ENCODE measurements at places on chromosomes 3 and 15.
A peak's percentile ranks its signal among the peaks of the same experiment; 100 is the strongest.

GRCh38 chr3:18100121-18100520, 325.0 kb downstream of the SATB1 start:
- no peak for DNase-seq

GRCh38 chr3:146780251-146780650, 175.1 kb upstream of the PLSCR5 start:
- DNase-seq = no peak

GRCh38 chr3:9686050-9686550, 17.5 kb upstream of the CPNE9 start:
- DNase-seq = no peak

DNA sequence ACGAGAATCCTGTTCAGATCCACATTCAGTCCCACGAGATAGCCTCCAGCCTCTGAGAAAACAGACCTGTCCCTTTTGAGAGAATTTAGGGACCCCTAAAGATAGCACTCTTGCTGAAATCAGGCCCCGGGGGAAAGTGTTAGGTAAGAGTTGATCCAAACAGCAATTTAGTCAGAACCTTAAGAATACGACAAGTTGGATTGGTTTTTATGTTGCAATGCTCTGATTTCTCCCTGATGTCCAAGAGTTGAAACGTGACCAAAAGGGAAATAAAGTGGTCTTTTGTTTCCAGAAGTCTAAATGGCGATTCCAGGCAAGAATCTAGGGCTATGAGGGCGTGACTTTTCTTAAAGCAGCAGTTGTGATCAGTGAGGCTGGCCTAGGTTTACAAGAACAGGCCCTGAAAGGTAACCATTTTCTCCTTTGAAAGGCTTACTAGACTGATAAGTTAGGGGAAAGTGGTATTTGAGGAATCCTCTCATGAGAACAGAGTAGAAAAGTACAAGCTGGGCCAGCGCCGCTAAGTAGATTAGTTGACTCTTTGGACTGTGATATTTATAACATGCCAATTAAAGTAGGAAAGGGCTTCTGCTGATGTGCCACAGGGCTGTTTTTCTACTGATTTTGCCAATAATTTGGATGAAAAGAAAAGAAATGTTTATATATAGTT, 4.9 kb downstream of the MAN2A2 start:
- no peak for DNase-seq

DNA sequence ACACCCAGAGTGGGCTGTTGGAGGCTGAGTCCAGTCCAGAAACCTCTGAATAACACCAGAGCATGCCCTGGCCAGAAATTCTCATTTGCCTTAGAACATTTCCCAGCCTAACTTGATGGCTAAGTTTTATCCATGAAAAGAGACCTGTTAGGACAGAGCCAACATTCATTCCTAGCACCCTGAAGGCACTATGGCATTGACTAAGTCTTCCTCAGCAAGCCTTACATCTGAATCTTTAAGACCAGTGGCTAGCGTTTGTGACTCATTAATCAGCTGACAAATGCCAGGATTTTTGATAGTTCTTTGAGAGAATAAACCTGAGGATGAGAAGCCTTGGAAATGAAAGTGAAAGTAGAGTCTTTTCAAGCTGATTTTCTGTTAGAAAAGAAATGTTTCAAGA, 1087.1 kb upstream of the ALCAM start:
- peak; percentile 71 for DNase-seq

DNA sequence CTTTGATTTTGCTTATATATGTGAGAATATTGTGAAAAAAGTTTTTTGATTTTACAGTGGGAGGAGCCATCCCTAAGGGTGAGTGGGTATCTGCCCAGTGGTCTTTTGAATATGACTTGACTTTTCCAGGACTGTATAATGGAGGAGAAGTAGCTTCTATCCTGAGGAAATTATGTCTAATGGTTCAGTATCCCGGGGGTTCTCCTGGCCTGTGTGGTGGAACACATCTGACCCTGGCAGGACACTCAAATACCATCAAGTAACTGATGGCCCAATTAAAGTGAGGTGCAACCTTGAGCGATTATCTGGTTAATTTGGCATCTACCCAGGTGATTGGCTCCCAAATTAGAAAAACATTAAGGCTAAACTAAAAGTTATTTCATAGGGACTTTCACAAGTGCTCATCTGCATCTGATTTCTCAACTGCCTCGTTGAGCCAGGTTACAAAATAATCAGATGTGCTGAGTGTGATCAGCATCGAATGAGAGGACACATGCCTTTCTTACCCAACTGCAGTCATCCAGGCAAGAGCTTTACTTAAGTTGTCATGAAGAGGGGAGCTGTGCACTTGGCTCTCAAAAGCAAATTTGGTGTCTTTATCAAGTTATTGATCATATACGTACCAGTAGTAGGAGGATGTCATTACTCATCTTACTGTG, 201.4 kb downstream of the IL5RA start:
- no peak for DNase-seq

- peak; percentile 95 for DNase-seq
Observed at GRCh38 chr3:170869645-170870593, at the start of gene RPL22L1. Gene RPL22L1, minus strand, starts transcription at chr3:170870195. Its CDS starts 28 bp downstream, at chr3:170870167.

DNA sequence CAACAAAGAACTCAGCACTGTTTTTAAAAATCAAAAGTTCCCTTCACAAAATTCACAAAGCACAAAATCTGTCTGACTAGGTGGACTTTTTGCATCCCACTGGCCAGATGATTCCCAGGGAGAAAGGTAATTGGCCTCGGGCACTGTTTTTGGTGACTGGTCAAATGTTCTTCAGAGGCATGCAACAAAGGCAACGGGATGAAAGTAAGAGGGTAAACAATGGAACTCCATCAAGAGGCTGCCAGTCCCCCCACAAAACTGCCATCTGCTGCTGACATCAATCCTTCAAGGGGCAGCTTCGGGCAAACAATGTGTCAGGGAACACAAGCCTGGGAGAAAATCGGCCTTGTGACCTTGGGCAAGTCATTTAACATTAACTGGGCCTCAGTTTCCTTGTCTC, 3.3 kb downstream of the SRGAP3 start:
- no peak for DNase-seq

- no peak for DNase-seq
Observed at GRCh38 chr15:100515758-100516157, 13.0 kb downstream of the CERS3 start.

DNA sequence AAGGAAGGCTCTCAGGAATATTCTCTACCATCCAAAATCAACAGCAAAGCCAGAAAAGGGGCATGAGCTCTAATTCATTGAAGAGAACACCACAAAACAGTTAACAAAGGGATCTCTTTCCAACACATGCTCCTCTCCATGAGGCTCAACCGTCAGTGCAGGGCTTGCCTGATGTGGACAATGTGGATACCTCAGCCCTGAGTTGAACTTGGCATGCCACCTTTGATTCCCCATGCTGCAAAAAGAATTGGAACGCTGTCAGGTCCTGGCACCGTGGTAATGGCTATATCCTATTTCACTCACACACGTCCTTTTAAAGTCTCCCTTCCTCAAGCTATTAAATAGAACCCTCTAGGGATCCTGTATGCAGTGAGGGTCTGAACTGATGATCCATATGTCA, 30.7 kb upstream of the IP6K2 start:
- no peak for DNase-seq

- peak; percentile 30 for DNase-seq
Observed at GRCh38 chr3:127690823-127691452, 18.2 kb downstream of the ABTB1 start.

- no peak for DNase-seq
Observed at GRCh38 chr15:79689030-79689429, 207.8 kb downstream of the MTHFS start.

- DNase-seq = no peak
Observed at GRCh38 chr15:88865498-88866099, 29.7 kb downstream of the HAPLN3 start.

DNA sequence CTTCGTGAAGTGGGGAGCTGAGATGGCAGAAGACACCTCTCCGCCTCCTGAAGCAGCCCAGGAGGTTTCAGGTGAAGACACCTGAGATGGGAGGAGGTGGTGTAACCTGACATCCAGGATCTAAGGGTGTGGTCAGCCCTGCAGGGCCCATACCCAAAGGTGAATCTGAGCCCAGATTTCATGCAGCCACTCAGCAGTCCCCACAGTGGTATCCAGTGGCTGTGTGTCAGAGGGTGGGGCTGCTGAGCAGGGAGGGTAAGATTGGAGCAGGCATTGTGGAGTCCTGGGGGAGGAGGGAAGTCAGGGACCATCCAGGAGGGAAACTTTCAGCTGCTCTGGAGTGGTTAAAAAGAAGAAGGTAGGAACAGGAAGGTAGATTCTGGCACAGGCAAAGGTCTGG, 46.0 kb upstream of the SMAD6 start:
- no peak for DNase-seq

- DNase-seq = no peak
Observed at GRCh38 chr3:15462451-15462850, 35.1 kb downstream of the EAF1 start.

GRCh38 chr3:151491525-151491924, 30.7 kb upstream of the IGSF10 start:
- DNase-seq = no peak

- peak; percentile 76 for DNase-seq
Observed at GRCh38 chr3:72797773-72798543, 50.3 kb downstream of the SHQ1 start.

DNA sequence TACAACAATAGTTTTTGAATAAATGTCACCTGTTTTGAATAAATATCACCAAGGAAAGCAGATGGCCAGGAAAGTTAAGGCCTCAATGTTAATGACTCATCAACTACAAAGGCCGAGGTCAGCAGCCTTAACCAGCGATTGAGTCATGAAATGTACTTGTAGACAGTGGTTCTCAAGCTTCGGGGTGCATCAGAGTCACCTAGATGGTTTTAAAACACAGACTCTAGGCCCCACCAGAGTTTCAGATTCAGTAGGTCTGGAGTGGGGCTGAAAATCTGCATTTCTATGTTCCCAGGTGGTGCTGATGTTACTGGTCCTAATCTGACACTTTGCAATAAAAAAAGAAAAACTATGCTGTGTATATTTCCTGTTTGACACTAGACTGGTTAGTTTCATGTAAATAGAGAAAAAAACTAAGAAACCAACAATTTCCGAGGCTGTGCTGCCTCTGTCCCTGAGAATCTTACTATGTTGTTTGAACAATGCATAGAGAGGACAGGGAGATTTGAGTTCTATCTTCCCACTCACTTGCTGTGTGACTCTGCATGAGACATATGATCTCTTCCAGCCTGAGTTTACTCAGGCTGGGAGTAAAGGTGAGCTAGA, 9.8 kb downstream of the RAB27A start:
- DNase-seq = peak; percentile 77

DNA sequence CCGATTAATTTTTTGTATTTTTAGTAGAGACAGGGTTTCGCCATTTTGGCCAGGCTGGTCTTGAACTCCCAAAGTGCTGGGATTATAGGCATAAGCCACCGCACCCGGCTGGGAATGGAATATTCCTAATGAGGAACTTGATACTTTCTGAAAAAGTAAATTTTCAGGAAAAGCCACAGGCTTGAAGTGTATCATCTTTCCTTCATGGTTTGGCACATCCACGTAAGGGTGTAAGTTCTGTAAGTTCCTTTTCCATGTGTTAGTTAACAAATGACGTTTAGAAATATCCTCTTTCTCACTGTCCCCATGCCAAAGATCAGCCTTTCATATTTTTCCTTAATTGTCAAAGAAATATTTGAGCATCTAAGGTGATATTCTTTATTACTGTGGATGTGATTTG, 24.9 kb downstream of the TMEM45A start:
- no peak for DNase-seq

- no peak for DNase-seq
Observed at GRCh38 chr3:32460031-32460749, 42.5 kb downstream of the CMTM6 start.

GRCh38 chr3:64187065-64187959, 38.0 kb downstream of the PRICKLE2 start:
- DNase-seq = peak; percentile 98

DNA sequence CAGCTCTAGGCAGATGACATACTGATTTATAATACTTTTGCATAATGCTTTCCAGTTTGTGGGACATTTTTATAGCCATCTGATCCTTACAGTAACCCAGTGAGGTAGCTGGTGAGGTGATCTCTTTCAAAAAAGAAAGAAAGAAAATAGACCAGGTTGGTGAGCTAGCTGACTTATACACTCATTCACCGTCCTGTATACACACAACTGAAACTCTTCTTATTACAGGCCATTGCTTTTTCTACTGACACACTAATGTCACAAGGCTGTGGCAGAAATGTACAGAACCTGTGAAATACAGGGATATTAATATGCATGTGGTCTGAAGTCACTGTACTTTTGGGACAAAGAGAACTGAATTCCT, 150.2 kb upstream of the BHLHE40 start:
- DNase-seq = peak; percentile 62

DNA sequence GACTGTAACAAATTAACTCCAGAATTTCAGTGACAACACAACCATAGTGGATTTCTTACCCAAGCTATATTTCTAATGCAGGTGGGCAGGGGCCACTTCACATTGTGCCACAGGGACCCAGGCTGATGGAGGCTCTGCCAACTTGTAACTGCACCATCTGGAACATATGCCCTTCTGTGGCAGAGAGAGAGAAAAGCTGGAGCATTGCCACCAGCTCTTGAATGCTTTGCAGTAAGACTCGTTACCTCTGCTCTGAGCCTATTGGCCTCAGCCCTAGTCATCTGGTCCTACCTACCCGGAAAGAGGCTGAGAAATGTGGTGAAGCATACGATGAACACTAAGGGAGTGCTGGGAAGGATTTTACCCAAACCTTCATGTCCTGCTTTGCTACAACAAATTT, 587.1 kb downstream of the ZNF385D start:
- DNase-seq = no peak

- no peak for DNase-seq
Observed at GRCh38 chr3:58403513-58404109, 30.0 kb downstream of the PDHB start.

- DNase-seq = peak; percentile 54
Observed at GRCh38 chr3:107855710-107856109, 235.1 kb downstream of the CD47 start.

- DNase-seq = peak; percentile 44
Observed at GRCh38 chr15:64112904-64113303, 17.1 kb downstream of the SNX1 start.

DNA sequence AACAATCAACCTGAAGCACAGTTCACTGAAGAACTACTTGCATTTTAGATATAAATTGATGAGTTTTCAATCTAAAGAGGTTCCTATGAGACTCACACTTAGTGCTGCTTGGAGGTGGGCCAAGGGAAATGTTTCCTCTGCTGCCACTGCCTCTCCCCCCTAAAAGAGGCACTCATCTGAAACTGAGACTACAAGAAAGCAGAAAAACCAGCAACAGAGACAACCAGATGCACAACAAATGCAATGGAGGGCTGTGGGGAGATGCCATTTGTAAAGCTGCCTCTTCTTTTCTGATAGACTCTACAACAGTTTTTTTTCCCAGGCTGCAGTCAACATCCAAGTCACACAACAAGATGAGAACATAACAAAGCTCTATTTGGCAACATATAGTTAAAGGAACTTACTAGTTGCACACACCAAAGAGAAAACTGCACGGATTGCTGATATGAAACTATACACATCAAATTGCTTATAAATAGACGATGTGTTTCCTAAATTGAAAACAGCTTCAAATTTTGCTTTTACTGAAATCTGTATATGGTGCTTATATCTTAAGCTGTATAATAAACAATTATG, 11.0 kb downstream of the TSPAN3 start:
- DNase-seq = no peak
